ENCODE measurements at places on chromosomes 12 and 14. TPM values are rescaled to one million over a fixed set of nuclear protein-coding genes. Genes with fewer than 3 reads are reported as not detected.

GRCh38 chr12:75599061-75599460, 87.7 kb upstream of the KRR1 start:
- no peak for DNase-seq

- DNase-seq = no peak
Measured at GRCh38 chr14:66496911-66497310, 10.7 kb downstream of the CCDC196 start.

GRCh38 chr12:87661786-87662377, 367.3 kb downstream of the C12orf50 start:
- no peak for DNase-seq

NEUROD4 gene
- not detected for total RNA-seq

KLRC4 gene
- total RNA-seq = not detected

RDH5 gene
- 2.5 TPM for total RNA-seq

All from mammary epithelial cell (primary cell).